ENCODE measurements at places on chromosomes 6 and 20. TPM values are rescaled to one million over a fixed set of nuclear protein-coding genes. Genes with fewer than 3 reads are reported as not detected.

Gene CD109
- 18.5 TPM for polyA plus RNA-seq

Gene SYNE1
- 62.3 TPM for polyA plus RNA-seq

DNA sequence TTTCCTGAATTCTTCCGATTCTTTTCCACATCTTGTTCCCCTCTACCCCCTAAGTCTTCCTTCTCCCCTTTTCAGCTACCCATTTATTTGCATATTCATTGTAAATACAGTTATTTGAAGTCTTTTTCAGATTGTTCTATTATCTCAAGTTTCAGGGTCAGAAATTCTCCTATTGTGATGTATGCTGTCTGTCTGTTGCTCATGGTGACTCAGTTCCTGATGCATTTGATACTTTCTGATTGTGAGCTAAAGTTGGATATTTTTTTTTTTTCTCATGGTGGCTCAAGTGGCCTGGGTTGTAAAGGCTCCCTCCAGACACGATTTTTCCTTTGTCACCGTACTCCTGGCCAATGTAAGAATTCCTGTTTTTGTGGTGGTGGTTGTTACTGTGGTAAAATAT is 4.9 kb upstream of the PI16 start:
- no peak for DNase-seq

DNA sequence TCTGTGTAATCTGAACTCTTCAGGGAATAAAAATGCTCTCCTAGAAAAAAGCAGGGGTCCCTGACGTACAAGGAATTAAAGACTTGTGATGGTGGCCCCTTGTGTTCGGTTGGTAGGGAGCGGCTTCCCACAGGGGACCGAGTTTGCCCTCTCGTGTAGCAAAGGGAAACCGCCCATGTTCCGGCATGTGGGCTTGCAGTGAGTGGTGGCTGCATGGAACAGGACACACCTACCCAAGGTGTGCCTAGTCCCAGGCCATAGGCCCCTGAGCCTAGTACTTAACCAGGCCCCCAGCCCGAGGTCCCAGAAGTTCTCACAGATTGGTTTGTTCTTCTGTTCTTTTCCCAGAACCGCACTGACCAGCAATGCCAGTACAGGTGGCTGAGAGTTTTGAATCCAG is 15.5 kb downstream of the MYBL2 start:
- no peak for DNase-seq

DNA sequence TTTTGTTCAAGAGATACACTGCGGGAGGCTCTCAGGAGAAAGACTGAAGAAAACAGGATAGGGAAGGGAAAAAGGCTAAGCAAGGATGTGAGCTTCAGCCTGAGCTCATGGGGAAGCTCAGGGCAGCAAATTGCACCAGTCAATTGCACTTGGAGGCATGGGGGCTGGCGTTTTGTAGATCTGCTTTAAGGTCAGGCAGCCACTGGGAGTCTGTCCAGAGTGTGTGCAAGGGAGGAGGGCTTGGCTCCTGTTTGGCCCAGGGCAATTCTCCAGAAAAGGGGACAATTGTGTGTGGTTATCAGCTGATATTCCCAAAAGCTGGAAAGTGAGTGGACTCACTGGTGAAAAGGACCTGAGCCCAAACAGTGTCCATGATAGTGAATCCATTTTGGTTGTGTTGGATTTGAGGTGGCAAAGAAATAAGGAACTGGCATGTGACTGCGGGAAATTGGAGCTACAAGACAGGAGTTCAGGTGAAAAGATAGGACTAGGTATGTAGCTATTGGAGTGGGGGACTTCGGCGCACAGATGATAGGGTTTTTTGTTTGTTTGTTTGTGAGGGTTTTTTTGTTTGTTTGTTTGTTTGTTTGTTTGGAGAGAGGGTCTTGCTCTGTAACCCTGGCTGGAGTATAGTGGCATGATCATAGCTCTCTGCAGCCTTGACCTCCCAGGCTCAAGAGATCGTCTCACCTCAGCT is 22.3 kb upstream of the IER3 start:
- no peak for DNase-seq

DNA sequence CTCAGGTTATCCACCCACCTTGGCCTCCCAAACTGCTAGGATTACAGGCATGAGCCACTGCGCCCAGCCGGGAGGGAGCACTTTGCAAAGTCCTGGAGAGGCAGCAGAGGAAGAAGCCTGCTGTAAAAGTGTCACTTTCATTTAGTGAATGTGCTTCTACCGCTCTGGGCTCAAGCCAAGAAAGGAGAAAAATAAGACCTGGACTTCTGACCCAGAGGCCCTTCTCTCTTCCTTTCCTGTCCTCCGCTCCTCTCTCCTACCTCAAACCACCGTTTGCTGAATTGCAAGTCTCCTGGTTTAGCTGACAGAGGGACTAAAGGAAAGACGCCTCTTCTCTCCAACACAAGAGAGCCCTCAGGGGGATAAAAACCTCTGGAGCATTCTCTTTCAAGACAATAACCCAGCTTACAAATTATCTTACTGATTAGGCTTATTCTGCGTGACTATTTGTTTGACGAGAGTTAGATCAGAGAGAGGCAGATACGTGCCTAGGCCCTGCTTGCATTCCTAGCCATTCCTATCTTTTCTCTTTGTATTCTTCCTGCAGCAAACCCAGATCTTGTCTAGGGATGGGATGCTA is 84.2 kb upstream of the SLC22A23 start:
- no peak for DNase-seq
